ENCODE measurements at places on chromosomes 7 and 10.

GRCh38 chr10:89668386-89669071 lies 23.5 kb upstream of the PANK1 start:
- H3K4me3 ChIP-seq: no peak overlapping the region
- DNase-seq: no peak
- H3K4me1 ChIP-seq: no peaks in the 10 kb centered on the region
- H3K27ac ChIP-seq: no peak overlapping the region
- H3K27me3 ChIP-seq: no peaks in the 10 kb centered on the region
- H3K36me3 ChIP-seq: no peaks in the 10 kb centered on the region

GRCh38 chr7:98281757-98282606 lies 496 bp downstream of the BRI3 start:
- H3K27me3 ChIP-seq: no peaks in the 10 kb centered on the region
- H3K4me3 ChIP-seq: peak overlapping the region; percentile 100
- H3K36me3 ChIP-seq: no peaks in the 10 kb centered on the region

- H3K36me3 ChIP-seq: peaks cover 86% of the 10 kb centered on the region
- H3K27ac ChIP-seq: no peak overlapping the region
- H3K4me1 ChIP-seq: no peaks in the 10 kb centered on the region
- no peak overlapping the region for H3K4me3 ChIP-seq
- no peaks in the 10 kb centered on the region for H3K27me3 ChIP-seq
Observed at GRCh38 chr10:119919826-119920225, 27.3 kb downstream of the SEC23IP start.

DNA sequence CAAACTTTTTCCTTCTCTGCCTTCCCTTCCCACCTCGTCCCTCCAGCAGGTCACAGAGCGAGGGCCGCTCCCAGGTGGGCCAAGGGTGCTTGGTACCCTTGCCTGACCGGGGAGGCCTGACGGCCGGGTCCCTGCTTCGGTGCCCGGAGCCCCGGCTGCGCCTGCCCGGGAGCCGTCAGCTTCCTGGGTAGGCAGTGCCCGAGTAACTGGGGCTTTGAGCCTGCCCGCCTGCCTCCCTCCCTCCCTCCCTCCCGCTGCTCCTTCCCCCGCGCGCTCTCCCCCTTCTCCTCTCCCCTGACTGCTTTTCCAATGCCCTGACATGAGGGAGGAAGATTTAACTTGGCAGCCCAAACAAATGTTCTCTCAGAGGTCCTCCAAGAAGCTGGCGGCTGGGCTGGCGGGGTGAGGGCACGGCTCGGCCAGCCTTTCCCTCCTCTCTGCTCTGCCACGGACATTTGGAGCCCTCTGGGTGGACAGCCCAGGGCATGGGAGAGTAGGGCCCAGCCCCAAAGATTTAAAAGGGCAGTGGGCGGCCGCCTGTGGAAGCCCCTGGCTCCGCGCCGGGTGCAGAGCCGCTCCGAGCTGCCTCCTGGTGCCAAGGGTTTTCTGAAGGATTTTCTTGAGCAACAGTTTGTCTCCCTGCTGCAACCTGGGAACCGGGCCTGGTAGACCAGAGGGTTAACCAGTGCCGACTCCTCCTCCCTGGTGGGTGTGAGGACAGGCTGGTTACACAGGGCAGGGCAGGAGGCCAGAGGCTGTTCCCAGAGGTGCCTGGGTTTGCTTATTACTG lies 2.0 kb downstream of the ZMIZ1 start:
- H3K36me3 ChIP-seq: no peaks in the 10 kb centered on the region
- H3K27ac ChIP-seq: peak overlapping the region; percentile 98
- no peaks in the 10 kb centered on the region for H3K27me3 ChIP-seq
- H3K4me3 ChIP-seq: peak overlapping the region; percentile 98
- H3K4me1 ChIP-seq: peaks cover 37% of the 10 kb centered on the region
